SJSA1 (cell line): ENCODE measurements at places on chromosomes 6 and 20. TPM values are rescaled to one million over a fixed set of nuclear protein-coding genes. Genes with fewer than 3 reads are reported as not detected.

GRCh38 chr6:160975162-160975561, 16.4 kb upstream of the MAP3K4 start:
- H3K4me3 ChIP-seq: no peak overlapping the region
- no peaks in the 10 kb centered on the region for H3K27me3 ChIP-seq
- H3K4me1 ChIP-seq: peaks cover 11% of the 10 kb centered on the region
- DNase-seq: no peak
- H3K27ac ChIP-seq: no peak overlapping the region

DNA sequence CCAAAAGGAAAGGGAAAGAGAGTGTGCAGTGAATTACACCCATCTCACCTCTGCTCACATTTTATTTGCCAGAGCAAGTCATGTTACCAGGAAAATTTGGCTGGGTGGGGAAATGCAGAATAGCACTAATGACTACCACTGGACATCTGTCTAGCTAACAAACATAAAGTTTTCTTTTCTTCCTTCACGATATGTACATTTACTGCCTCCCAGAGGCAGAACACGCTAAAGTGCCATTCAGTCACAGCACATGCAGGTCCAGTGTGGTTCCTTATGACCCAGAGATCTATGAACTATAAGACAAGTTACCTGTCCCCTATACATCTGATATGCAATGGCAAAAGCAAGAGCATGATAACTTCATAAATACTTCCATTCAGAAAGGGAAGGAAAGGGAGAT, 194.1 kb downstream of the OGFRL1 start:
- H3K4me3 ChIP-seq: no peak overlapping the region
- H3K4me1 ChIP-seq: peaks cover 53% of the 10 kb centered on the region
- H3K27me3 ChIP-seq: no peaks in the 10 kb centered on the region
- H3K27ac ChIP-seq: no peak overlapping the region
- H3K36me3 ChIP-seq: no peaks in the 10 kb centered on the region

- DNase-seq: no peak
- H3K36me3 ChIP-seq: no peaks in the 10 kb centered on the region
- H3K4me3 ChIP-seq: no peak overlapping the region
- no peaks in the 10 kb centered on the region for H3K27me3 ChIP-seq
Measured at GRCh38 chr6:121531658-121532169, 96.3 kb downstream of the GJA1 start.

Gene OR2B3
- total RNA-seq: not detected in 2 replicates

DNA sequence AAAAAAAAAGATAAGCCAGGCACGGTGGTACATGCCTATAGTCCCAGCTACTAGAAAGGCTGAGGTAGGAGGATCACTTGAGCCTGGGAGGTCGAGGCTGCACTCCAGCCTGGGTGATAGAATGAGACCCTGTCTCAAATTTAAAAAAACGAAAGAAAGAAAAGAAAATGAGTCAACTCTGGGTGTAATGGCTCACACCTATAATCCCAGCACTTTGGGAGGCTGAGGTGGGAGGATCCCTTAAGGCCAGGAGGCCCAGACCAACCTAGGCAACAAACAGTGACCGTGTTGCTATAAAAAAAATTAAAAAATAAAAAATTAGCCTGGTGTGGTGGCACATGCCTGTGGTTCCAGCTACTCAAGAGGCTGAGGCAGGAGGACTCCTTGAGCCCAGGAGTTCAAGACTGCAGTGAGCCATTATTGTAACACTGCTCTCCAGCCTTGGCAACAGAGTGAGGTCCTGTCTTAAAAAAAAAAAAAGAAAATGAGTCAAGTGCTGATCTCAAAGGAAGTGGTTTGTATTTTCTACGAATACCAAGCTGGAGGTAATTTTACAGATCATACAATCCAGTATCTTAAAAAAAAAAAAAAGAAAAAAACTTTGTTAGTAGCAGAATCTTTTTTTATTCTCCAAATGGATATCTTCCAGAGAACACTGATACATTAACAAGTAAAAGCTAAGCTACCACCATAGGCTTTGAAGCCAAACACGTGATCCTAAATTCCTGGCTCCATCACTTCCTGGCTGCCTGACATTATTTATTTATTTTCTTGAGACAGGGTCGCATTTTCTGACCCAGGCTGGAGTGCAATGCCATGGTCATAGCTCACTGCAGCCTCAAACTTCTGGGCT, 5.7 kb downstream of the COMMD7 start:
- H3K4me1 ChIP-seq: peaks cover 16% of the 10 kb centered on the region
- no peak for DNase-seq

Gene GNMT
- total RNA-seq: 0.58 TPM in 1 of 2 replicates, not detected in the other

GRCh38 chr6:21961226-21961625, 335.6 kb downstream of the PRL start:
- H3K4me1 ChIP-seq: no peaks in the 10 kb centered on the region
- H3K27me3 ChIP-seq: no peaks in the 10 kb centered on the region
- no peak overlapping the region for H3K4me3 ChIP-seq
- no peaks in the 10 kb centered on the region for H3K36me3 ChIP-seq

GRCh38 chr20:52434041-52434425, 242.5 kb upstream of the ZFP64 start:
- H3K36me3 ChIP-seq: no peaks in the 10 kb centered on the region
- no peak overlapping the region for H3K4me3 ChIP-seq
- H3K27ac ChIP-seq: no peak overlapping the region
- H3K4me1 ChIP-seq: no peaks in the 10 kb centered on the region

DNA sequence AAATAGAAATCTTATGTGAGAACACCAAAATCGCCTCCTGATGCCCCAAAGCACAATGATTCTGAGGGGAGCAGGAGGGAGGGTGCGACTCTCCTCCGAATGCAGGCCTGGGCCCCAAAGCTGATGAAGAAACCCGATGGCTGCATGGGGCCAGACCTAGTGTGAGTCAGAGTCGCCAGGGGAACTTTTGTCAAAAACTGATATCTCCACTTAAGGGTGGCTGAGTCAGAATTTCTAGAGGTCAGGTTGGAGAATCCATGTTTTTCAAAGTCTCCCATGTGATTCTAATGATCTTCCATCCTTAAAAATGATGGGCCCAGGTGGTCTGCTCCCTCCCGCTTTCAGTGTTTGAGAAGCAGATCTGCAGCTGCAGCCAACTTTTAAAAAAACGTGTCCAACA, 172.8 kb downstream of the BACH2 start:
- no peak overlapping the region for H3K4me3 ChIP-seq
- no peaks in the 10 kb centered on the region for H3K36me3 ChIP-seq
- H3K27me3 ChIP-seq: no peaks in the 10 kb centered on the region
- H3K27ac ChIP-seq: no peak overlapping the region

Gene MUC22
- total RNA-seq: not detected in 2 replicates

Gene CCN5
- not detected in 2 replicates for total RNA-seq

DNA sequence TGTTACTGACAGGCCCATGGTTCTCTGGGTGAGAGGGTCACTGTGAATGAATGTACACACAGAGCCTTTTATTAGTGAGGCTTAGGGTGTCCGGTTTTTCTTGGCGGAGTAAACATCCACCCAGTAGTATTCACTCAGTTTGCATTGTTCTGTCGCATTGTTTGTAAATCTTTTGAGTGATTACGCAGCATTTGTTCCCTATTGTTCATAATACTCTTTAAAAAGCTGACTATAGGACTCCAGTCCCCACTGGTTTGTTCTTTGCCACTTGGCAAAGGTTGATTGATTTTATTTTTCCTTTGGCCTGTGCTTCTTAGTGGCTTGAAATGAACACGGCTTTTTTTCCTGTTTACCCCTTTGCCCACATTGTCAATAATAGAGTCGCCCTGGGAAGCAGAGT, 130.1 kb upstream of the ESR1 start:
- no peaks in the 10 kb centered on the region for H3K36me3 ChIP-seq
